ENCODE measurements at places on chromosomes 6 and 20.

GRCh38 chr6:37129566-37129965 lies 40.4 kb upstream of the PIM1 start:
- no peak for DNase-seq

DNA sequence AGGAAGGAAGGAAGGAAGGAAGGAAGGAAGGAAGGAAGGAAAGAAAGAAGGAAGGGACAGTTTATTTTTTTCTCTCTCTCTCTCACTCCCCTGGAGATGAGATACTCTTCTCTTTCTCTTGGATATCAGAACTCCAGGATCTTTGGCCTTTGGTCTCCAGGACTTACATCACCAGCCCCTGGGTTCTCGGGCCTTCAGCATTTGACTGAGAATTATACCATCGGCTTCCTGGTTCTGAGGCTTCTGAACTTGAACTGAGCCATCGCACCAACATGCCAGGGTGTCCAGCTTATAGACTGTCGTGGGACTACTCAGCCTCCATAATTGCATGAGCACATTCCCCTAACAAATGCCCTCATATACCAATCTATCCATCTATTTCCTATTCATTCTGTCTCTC lies 69.4 kb upstream of the NRSN1 start:
- no peak for DNase-seq

DNA sequence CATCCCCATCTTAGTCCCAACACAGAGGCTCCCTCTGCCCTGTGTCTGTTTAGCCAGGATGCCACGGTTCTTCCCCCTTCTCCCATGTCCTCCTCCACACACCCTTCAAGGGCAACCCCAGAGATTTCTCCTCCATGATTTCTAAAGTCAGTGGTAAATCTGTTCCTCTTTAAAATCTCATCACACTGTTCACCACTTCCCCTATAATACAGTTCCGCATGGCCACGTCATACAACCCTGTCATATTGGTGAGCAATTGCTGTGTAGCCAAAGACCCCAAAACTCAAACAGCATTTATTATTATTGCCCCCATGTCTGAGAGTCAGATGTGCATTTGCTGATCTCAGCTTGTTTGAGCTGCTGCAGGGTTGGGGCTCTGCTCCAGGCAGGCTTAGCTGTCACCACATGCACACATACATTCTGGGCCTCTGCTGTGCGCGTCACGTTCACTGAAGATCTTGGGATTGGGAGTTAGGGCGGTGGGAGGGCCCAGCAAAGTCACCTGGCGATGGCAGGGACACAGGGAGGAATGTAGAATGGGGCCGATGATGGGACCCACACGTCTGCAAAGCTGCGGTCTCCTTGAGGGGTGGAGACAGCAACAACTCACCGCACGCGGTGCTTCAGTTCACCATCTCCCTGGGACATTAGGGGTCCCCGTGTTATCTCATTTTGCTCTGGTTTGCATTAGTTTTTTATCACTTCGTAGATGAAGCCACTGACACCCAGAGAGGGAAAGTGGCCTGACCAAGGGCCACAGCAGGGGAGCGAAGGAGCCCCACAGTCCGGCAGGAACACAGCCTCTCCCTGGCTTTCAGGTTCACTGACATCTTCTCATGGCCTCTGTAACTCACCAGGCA lies 36.9 kb upstream of the CD93 start:
- no peak for DNase-seq

DNA sequence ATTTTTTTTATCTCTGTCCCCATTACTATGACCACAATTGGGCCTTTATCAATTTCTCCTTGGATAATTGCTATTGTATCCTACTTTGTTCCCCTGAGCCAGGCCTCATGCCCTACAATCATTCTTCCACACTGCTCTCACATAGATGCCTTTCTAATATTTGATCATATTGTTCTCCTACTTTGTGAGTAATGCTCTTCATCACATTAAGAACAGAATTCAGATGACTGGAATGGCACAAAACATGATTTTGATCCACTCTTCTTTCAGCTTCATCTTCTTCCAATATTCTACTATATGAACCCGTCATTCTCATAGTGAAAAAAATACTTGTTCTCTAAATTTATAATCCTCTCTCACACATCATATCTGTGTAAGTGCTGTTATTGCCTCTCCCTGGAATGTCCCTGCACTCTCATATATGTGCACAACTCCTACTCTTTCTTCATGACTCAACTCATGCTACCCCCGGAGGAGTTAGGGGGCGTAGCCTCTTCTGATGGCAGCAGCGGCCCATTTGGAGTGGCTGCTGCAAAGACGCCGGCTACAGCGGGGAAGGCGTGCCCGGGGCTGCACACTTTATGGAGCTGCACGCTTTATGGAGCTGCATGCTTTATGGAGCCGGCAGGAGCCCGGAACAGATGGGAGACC lies 25.3 kb upstream of the HACE1 start:
- no peak for DNase-seq

DNA sequence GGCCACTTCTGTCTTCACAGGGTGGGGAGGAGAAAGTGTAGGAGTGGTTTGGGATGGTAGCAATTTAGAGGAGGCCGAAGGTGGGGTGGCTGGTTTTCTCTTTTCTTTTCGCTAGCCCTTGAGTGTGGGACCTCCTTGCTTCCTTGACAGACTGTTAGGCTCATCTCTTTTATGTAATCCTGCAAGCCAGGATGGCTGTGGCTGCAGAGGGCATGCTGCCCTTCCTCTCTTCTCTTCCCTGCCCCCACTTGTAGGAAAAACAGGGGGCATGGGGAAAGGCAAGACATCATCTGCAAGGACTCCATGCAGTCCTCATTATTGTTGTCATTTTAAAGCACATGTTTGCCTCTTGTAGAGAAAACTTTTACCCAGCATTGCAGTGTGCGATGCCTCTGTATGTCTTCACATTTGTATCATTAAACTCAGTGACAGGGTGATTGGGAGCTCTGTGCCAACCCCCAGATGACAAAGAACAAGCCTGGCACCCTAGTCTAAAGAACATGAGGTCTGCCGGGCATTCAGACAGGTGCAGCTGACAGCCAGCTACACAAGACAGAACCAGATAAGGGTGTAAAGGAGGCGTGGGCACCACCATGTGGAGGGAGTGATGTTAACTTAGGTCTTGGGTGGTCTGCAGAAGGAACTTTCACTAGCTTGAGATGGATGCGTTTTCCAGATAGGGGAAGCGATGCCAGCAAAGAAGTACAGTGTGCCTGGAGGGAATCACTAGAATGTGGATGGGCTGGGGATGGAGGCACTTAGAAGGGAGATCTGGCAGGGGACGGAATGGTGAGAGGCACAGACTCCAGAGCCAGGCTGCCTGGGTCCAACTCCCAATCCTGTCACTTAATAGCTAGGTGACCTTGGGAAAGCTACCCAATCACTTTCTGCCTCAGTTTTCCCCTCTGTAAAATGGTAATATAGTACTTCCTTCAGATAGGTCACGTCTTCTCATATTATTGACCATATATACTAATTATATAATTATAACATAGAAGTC lies 207.6 kb downstream of the TBC1D7 start:
- no peak for DNase-seq

DNA sequence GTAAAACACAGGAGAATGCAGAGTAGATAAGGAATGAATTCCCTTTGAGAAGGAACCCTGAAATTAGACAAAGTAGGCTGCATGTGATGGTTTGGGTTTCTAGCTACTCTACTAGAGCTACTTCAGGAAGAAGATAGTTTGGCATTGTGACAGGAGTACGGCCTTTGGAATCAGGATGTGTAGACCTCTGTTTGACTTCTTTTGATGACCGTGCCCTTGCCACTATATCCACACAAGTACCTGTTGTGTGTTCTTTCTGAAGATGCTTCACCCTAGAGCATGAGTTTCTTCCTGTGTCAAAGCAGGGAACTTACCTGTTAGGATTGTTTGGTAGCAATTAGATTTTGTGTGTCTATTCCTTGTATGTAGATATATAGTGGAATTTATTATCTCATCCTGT lies 41.7 kb downstream of the CD2AP start:
- DNase-seq = no peak

DNA sequence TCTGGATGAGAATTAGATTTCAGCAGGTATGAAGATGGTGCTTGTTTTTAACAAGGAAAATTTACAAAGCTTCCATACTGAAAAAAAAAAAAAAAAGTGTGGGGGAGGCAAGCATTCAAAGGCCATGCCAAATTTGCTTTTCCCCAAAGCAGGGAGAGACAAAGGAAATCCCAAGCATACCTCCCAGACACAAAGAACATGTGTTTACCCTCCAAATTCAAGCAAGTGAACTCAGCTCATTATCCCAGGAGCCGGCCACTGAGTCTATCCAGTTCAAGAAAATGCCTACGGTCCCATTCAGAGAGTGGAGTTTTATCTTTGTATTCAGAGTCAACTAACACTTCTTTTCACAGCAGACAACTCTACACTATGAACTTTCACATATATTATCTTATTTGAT lies 102.7 kb upstream of the ID4 start:
- no peak for DNase-seq

DNA sequence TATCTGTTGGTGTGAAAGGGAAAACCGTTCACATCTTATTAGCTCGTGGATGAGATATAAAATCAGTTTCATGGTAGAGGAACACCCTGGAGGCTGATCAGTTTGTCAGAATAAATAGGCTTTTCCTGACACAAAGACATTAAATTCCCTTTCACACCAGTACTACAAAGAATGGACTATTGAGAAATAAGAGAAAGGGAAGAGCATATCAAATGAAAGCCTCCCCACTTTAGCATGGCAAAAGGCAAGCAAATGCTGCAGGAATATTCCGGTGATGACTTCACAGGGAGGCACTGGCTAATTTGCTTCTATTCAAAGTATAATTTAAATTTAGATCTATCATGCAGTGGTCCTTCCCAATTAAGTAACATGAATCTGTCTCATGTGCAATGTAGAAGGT lies 115.9 kb upstream of the AGPAT4 start:
- no peak for DNase-seq

- no peak for DNase-seq
These were observed 5.1 kb downstream of the RPL10A start for GRCh38 chr6:35473075-35473849.

GRCh38 chr6:167678102-167679101 lies 148.3 kb upstream of the AFDN start:
- peak; percentile 37 for DNase-seq

GRCh38 chr20:59150821-59151251 lies 12.8 kb upstream of the ZNF831 start:
- DNase-seq = no peak

DNA sequence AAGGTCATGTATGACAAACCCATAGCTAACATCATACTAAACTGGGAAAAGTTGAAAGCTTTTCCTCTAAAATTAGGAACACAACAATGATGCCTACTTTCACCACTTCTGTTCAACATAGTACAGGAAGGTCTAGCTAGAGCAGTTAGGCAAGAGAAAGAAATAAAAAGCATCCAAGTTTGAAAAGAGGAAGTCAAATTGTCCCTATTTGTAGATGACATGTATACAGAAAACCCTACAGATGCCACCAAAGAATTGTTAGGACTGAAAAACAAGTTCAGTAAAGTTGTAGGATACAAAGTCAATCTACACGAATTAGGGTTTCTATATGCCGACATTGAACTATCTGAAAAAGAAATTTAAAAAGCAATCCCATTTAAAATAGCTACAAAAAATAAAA lies 89.4 kb upstream of the GLP1R start:
- DNase-seq = no peak

GRCh38 chr20:22921595-22922421 lies 113.3 kb upstream of the SSTR4 start:
- no peak for DNase-seq

DNA sequence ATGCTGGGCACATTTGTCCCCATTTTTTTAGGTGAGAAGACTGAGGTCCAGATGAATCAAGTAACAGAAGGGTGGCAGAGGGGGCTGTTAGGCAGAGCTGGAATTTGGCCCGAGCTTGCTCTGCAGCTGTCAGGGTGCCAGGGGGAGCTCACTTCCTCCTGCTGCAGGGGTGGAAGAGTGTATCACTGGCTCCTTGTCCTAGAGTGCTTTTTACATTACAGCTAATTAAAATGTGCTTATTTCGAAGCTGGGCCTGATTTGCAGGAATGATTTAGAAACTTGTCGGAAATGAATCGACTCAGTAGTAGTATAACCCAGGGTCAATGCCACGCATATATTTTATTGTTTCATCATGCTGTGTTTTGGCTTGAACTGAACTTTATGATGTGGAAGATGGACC lies 11.1 kb downstream of the TOX2 start:
- no peak for DNase-seq

DNA sequence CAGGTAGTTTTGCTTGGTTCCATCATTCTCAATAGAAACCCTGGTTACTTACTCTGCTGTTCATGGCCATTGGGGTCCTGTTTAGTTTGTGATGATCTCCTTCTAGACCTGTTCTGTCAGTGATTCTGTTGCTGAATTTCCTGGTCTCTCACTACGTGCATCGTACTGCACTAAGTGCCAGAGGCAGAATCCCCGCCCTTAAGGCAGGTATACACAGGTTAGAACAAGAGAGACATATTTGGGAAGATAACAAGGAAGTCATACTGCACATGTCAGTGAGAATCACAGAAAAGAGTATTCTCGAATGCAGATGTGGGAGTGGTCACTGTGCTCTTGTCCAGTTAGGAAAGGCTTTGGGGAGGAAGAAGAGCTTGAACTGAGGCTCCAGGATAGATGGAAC lies 148.1 kb upstream of the MYLIP start:
- DNase-seq = no peak

DNA sequence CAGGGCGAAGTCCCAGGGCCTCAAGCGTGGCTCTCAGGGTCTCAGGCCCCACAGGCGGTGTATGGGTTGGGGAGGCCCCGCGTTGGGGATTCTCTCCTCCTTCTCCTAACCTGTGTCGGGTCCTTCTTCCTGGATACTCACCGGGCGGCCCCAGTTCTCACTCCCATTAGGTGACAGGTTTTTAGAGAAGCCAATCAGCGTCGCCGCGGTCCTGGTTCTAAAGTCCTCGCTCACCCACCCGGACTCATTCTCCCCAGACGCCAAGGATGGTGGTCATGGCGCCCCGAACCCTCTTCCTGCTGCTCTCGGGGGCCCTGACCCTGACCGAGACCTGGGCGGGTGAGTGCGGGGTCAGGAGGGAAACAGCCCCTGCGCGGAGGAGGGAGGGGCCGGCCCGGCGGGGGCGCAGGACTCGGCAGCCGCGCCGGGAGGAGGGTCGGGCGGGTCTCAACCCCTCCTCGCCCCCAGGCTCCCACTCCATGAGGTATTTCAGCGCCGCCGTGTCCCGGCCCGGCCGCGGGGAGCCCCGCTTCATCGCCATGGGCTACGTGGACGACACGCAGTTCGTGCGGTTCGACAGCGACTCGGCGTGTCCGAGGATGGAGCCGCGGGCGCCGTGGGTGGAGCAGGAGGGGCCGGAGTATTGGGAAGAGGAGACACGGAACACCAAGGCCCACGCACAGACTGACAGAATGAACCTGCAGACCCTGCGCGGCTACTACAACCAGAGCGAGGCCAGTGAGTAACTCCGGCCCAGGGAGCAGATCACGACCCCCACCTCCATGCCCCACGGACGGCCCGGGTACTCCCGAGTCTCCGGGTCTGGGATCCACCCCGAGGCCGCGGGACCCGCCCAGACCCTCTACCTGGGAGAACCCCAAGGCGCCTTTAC lies at the start of gene HLA-G:
Gene HLA-G (plus strand): TSS at position 247 of the 892 bp plus-strand sequence. CDS start 20 bp downstream, at position 267.
- no peak for DNase-seq

DNA sequence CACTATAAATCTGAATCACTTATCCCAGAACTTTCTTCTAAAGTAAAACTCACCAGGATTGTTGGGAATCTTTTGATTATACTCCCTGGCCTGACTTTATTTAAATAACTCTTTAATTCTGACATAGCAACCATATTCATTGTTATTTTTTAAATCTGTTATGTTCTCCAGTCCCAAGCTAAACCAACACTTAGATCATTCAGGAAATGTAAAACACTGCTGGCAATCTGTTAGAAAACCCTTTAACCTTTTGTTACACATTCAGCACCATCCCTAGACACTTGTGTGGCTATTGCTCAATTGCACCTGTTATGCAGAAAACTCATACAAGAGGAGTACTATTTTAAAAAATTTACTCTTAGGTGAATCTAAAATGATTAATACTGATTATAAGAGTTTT lies 101.8 kb upstream of the NHSL1 start:
- DNase-seq = no peak

All from NCI-H2107 (cell line).